Activated CD8-positive, alpha-beta memory T cell treated with anti-CD3 and anti-CD28 coated beads for 48 hours (primary cell): ENCODE measurements at places on chromosomes 3 and 15.

GRCh38 chr3:172202797-172203196 is 163.4 kb downstream of the FNDC3B start:
- DNase-seq, result no peak

DNA sequence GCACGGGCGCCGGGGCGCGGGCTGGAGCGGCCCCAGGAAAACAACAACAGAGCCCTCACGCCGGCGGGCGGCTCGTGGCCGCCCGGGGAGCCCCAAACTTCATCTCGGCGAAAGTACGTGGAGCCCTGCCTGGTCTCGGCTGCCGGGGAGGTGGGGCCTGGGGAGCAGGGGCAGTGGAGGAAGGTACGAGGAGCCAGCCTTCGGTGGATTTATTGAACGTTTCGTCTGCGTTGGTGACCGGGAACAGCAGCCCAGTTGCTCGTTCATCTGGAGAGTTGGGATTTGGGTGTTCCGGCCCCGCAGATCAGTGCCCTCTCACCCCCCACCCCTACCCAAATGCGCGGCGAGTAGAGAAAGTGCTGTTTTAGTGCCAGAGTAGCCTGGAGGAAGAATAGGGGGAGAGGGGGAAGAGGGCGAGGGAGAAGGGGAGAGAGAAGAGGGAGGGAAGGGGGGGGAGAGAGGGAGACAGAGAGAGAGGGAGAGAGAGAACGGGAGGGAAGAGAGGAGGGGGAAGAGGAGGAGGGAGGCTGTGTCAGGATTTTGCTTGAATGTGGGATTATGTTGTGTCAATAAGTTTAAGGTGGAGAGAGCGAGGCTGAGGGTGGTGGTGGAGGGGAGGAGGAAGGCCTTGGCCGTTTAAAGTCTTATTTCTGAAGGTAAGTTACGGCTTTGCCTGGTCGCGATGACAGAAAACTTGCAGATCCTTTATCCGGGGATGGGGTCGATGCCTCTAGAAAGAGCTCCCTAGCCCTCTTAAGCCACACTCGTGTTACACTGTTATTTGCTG is 970 bp downstream of the BBX start:
- peak; percentile 40 for DNase-seq

DNA sequence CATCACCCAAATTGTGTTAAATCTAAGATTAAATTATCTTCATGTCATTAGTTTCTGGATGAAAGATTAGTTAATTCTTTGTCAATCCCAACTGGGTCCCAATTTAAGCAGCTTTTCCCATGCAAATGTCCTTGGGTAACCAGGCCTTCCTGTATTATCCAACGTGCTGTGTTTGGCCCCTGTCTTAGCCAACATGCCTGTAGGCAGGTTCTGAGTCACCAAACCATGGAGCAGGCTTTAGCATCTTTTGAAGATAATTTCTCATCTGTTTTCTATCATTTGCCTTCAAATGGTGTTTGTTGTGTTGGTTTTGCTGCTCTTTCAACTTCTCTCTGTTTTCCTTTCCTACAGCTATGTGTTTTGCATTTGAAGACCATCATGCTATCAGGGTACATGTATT is 216.2 kb downstream of the ITPR1 start:
- DNase-seq, result no peak

DNA sequence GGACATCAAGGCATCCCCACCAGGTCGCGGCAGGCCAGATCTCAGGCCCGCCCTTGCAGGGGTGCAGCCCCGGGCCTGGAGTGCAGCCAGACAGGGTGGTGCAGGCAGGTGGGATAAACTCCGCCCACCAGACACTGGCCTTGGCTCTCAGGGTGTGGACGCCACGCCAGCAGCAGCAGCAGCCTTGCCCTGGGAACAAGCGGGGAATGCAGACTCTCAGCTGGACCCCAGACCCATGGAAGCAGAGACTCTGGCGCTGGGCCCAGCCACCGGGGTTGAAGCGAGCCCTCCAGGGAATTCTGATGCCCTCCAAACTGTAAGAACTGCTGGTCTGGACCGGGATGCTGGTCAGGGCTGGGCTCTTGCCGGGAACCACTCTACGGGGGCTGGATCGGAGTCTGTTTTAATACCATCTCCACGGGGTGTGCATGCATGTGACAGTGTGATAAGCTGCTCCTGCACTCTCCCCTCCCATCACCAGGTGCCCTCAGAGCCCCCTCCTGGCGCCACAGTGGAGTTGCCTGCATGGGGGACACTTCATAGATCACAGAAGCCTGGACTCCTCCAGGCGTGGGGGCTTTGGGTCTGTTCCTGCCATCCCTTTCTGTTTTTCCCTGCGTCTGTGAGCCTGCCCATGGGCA is 142.7 kb downstream of the NSMCE3 start:
- DNase-seq, result no peak

DNA sequence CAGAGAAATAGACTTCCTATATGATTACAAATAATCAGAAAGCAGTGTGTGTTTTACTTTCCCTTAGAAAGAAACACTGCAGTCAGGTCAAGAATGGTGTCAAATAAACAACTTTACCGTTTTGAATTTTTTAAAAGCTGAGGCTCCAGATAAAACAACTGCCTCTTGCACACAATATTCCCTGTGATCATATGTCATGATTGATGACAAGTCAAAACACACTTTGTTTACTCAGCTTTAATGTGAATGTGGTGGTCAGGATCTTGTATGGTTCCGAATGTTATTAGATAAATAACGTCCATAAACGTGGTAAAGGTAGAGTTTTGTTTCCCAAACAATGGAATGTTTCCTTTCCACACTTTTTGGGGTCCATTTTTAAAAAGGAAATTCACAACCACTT is 428.4 kb upstream of the MDFIC2 start:
- DNase-seq, result no peak

DNA sequence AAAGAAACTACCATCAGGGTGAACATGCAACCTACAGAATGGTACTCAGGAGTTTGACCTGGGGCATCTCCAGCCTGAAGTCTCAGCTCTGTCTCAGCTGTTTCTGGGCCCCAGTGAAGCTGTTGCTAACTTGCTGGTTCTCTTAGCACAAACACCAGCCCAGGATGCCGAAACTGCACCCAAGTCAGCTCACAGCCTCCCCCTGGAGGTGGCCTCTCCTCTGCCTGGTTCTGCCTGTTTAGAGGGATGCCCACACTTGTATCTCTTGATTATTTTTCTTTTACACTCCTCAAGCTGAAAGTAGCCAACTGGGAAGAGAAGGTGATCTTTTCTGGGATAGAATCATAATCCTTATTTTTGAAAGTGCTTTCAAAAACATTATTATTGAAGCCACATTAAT is 289.0 kb upstream of the RASGRP1 start:
- DNase-seq, result no peak

GRCh38 chr3:3799173-3800079 is at the start of gene LRRN1:
Gene LRRN1, plus strand, starts transcription at chr3:3799431. Its CDS starts 45,211 bp downstream, at chr3:3844642.
- DNase-seq, result peak; percentile 40

DNA sequence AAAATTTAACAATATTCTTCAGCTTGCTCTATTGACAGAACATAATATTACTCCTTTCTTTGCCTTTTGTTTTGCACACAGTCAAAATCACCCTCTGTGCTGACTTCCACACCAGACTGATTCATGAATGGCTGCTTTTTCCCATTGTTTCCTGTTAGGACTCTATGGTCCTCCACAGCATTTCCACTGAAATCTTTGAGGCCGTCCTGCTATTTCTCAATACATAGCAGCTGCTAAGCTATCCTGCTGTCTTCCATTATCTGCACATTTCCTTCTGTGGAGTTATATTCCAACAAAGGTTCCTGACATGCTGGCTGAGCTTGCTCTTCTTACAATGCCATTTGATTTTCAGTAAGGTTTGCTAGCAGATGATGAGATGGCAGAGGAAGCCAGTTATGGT is 153.3 kb downstream of the EPHA3 start:
- no peak for DNase-seq

- no peak for DNase-seq
These were observed 21.2 kb downstream of the NGRN start for GRCh38 chr15:90286678-90287077.

DNA sequence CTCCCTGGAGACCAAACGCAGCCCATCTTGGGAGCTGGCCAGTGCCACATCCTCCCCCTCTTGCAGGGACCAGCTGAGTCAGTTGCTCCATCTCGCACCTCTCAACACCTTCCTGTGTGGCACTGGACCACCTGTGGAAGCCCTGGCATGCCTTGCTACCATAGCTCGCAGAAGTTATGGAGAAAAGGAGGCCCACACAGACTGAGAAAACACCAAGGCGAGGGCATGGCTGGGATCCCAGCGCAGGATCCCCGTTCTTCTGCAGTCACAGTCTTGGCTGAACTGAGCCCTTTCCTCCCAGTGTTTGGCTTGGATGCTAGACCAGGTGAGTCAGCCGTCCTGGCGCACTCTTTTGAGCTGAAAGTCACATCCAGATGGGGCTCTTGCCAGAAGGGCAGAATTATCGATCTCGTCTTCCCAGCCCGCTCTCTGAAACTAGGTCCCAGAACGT is 46.9 kb downstream of the CHRD start:
- no peak for DNase-seq

GRCh38 chr15:65071381-65071811 is 3.6 kb upstream of the RASL12 start:
- DNase-seq, result no peak

DNA sequence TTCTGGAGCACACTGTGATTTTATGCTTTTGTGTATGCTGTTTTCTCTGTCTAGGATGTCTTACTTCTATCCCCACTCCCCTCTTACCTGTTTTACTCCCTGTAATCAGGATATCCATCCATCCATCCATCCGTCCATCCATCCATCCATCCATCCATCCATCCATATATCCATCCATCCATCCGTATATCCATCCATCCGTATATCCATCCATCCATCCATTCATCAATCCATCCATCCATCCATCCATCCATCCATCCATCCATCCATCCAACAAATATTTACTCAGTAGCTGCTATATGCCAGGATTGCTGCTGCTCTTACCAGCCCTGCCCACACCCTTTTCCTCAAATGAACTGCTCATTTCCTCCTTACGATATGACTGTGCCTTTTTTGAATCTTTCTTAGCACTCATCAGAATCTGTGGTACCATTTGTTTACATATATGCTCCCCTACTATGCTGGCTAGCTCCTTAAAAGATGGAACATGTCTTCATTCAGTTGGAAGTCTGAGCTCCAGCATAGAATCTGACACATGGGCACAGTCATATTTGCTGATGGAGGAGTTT is 35.2 kb downstream of the USP13 start:
- DNase-seq, result no peak

- no peak for DNase-seq
These were observed 573.0 kb downstream of the MECOM start for GRCh38 chr3:169090559-169090958.

DNA sequence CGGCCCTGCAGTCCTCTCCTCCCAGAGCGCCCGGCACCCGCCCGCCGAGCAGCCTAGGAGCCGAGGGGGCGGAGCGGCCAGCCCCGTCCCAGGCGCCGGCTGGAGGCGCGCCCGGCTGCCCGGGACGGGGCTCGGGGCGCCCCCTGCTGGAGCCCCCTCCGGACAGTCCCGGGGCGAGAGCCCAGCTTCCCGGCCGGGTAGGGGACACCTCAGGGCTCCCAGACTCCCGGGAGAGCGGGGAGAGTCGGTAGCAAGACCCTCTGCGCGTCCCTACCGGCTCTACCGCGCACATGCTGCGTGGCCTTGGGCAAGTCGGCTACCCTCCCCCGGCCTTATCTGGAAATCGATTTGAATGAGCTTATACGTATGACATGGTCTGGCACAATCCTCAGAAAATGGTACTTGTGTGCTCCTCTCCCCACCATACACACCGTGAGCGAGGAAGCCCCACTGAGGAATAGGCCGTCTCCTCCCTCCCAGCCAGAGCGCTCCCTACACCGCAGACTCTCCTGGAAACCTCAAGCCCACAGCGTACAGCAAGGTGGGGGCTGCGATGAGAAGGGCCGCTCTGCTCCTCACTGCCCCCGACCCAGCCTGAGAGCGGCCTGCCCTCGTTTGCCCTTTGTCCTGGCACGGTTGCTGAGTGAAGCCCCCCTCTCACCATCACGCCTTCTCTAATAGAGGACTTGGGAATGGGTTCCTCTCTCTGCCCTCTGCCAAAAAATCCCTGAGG is at the start of gene DAPK2:
TSS of gene DAPK2 (minus strand) at position 65 of the 733 bp plus-strand sequence. CDS start 6,224 bp downstream, outside the sequence.
- peak; percentile 61 for DNase-seq

GRCh38 chr3:4757575-4758248 is 221.5 kb upstream of the BHLHE40 start:
- DNase-seq, result no peak

- no peak for DNase-seq
These were observed 6.8 kb downstream of the CACNA1D start for GRCh38 chr3:53501178-53501577.

GRCh38 chr3:132399054-132399929 is 18.0 kb upstream of the DNAJC13 start:
- DNase-seq, result no peak

DNA sequence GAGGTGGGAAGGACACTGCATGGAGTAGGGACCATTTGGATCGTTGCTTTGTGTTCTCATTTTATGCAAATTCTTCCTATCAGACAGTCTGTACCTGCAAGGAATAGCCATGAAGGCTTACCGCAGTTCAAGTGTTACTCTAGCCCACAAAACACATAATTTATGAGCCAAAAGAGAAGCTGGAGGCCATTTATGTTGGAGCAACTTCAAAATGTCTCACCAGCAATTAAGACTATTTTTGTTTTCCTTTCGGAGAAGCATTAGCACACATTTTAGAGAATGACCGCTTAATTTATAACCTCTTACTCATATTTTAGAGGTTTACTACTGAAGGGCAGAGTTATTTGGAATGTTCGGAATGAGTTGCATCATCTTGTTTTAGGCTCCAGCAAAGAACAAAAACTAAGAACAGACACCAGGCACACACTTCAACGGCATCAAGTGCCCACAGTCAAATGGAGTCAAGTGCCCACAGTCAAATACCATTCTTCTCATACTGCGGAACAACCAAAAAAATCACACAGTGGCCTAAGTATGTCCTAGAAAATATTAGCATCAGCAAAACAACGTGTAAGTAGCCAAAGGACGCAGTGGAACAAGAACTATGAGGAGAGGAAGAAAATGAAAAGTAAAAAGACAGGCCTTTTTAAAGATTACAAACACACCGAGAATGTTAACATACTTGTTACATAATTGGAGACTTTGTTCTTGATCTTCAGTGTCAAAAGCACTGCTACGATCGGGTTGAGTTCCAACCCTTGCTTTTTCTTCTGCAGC is 17.5 kb upstream of the GOLGA8J start:
- no peak for DNase-seq

DNA sequence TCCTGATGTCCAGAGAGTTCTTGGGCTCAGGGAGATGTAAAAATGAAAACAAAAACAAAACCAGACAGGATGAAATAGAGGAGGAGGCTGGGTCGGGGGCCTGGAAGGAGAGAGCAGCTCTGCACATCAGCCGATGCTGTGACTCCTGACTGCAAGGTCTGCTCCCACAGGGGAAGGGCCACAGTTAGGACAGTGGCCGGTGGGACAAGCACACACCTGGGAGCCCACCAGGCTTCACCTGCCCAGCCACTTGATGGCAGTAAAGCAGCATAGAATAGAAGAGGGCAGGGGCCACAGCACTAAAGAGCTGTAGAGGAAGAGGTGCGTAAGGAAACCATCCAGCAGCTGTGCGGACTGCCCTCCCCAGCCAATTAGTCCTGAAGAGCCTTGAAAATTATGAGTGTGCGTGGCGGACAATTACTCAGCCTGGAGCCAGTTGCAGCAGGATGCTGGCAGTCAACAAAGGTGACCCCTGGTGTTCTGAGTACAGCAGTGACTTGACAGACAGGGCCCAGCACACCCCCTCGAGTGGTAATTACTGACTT is 29.8 kb downstream of the ALS2CL start:
- no peak for DNase-seq

- no peak for DNase-seq
These were observed 110.6 kb upstream of the CMC1 start for GRCh38 chr3:28130836-28131235.
